Osteocyte (in vitro differentiated cells): ENCODE measurements at places on chromosomes 11 and 22. TPM values are rescaled to one million over a fixed set of nuclear protein-coding genes. Genes with fewer than 3 reads are reported as not detected.

- DNase-seq, result no peak
These were observed 71.6 kb downstream of the CCDC34 start for GRCh38 chr11:27291302-27291889.

DNA sequence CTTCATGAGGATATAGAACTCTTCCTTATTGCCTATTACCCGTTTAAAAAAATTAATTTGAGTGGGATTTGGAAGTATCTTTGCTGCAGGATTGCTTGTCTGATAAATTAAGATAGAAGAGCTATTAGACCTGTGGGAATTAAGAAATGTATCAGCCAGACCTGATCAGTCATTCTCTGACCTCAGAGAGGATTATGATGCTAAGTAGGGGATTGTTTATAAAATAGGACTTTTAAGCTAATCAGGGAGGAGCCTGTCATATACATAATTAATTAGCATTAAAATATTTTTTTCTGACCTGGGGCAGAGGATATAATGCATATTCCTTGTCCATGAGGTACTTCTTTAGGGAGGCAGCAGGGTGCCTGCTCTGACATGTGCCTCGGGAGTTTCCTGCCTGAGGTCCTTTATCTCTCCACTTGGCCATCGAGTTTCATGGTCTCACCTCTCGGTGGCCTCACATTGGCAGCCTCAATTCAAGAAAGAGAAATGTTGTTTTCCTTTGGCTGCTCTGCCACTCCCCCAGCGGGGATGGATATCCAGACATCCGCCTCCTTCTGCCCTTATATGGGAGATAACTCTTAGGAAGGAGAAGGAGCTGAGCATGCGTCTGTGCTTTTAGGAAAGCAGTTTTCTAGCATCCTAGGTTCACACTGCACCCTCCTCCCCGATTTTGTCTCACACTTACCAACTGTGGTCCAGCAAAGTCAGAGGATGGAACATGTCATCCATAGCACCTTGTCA, 41.1 kb downstream of the DIXDC1 start:
- no peak for DNase-seq

DNA sequence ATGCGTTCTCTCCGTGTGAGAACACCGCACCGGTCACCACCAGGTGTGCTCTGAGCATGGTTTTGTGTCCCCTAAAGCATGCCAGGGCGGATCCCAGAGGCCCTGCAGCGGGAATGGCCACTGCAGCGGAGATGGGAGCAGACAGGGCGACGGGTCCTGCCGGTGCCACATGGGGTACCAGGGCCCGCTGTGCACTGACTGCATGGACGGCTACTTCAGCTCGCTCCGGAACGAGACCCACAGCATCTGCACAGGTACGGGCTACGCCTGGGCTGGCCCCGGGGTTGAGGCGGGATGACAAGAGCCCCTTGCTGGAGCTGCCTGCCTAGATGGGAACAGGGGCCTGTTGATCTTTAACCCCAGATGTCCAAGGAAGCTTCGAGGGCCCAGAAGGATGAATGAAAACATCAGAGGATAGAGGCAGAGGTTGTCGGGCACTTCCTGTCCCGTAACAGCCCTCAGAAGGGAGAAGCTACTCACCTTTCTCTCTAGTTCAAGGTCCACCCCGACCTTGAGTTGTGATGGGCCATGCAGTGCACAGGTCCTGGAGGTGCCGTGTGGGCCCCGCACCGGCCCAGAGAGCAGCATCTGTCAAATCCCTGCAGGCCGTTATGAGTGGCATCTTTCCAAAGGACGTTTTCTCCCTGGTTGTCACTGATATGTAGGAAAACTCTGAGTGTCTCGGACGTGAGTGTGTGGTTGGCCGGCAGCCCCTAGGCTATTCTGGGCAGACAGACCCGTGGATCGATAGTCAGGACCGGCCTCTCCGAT, 3.3 kb downstream of the CRELD2 start:
- DNase-seq, result no peak

MAPK8IP1 gene
- 9.8 and 10.1 TPM in 2 replicates for total RNA-seq

INPP5J gene
- 3.0 and 3.5 TPM in 2 replicates for total RNA-seq
